ENCODE measurements at places on chromosomes 12 and 14.
A peak's percentile ranks its signal among the peaks of the same experiment; 100 is the strongest.

GRCh38 chr14:89349171-89350008 is 67.6 kb downstream of the FOXN3 start:
- DNase-seq: peak; percentile 34

- peak; percentile 12 for DNase-seq
Measured at GRCh38 chr14:66378712-66379505, 107.3 kb upstream of the CCDC196 start.

- no peak for DNase-seq
Measured at GRCh38 chr12:1529862-1530591, 64.4 kb downstream of the FBXL14 start.

GRCh38 chr12:40689576-40689975 is 2.7 kb upstream of the CNTN1 start:
- DNase-seq: no peak

DNA sequence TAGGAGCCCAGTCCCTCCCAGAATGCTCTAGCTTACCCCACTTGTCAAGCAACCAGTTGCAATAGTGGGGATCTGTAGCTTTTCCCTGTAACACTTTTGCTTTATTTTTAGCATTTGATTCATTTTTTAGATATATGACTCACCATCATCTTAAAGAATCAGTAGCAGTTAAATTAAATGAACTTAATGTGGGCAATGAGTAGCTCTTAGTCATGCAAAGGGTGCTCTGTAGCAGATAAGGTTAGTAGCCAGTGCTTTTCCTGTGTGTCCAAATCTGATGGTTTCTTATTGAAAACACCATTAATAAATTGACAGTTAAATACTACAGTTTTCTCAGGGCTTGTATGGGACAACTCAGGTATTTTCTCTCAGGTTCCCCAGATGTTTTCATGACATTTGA is 311.8 kb downstream of the RERGL start:
- no peak for DNase-seq

GRCh38 chr12:121283841-121284240 is 12.7 kb downstream of the CAMKK2 start:
- DNase-seq: no peak

DNA sequence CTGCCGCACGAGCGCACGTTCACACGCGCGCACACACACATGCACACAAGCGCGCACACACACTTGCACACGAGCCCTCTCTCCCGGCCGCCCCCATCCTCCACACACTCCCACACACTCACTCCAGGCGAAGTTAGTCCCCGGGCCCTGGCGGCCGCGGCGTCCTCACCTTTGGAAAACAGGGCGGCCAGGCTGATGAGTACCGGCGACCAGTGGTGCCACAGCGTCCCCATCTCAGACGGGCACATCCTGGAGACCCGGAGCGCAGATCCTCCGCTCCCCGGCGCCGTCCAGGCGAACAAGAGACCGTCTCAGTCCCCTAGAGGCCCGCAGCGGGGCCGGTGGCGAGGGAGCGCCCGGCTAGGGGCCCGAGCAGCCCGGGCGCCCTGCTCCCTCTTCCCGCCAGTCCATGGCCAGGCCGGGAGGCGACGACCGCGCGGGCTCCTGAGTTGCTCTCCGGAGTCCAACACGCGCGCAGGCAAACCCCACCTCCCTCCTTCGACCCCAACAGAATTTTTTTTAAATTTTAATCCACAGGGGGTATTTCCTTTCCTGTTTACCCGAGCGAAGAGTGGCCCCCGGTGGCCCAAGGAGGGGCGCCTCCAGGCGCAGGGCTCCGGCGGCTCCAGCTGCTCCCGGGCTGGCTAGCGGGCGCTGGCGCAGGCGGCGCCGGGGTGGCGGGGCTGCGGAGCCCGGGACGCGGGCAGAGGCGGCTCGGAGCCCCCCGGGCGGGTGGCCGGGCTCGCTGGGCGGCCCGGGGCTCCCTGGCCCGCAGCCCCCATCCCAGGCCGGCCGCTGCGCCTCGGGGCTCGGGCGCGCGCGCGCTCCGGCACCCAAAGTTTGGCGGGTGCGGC is 506 bp downstream of the TMEM132D start:
- DNase-seq: no peak

GRCh38 chr12:93425736-93426411 is 15.9 kb downstream of the UBE2N start:
- no peak for DNase-seq

DNA sequence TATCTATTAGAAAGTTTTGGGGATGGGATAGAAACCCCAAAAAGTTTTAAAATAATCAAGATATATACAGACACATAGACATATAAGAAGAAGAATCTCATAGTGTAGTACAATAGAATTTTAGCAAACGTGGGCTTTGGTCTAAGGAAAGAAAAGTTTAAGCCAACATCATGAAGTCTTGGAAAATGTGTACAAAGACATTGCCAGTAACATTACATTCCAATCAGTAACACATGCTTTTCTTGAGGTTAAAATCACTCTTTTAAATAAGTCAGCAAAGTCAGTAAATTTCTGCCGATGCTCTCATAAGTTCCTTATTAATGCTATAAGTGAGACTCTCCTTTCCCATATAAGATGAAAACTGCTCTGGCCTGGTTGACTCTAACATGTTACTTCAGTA is 201.1 kb upstream of the LRIG3 start:
- no peak for DNase-seq

DNA sequence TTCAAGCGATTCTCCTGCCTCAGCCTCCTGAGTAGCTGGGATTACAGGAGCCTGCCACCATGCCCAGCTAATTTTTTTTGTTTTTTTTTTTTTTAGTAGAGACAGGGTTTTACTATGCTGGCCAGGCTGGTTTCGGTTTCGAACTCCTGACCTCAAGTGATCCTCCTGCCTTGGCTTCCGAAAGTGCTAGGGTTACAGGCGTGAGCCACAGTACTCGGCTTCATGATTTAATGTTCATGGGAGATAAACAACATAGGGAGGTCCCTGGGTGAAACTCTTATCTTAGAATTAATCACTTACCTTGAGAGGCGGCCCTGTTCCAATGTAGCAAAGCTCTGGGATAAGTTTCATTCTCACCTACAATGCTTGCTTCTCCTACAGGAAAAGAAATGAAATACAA is 48.3 kb downstream of the SEL1L start:
- DNase-seq: no peak

- peak; percentile 6 for DNase-seq
Measured at GRCh38 chr12:45655186-45655585, 74.3 kb upstream of the ARID2 start.

DNA sequence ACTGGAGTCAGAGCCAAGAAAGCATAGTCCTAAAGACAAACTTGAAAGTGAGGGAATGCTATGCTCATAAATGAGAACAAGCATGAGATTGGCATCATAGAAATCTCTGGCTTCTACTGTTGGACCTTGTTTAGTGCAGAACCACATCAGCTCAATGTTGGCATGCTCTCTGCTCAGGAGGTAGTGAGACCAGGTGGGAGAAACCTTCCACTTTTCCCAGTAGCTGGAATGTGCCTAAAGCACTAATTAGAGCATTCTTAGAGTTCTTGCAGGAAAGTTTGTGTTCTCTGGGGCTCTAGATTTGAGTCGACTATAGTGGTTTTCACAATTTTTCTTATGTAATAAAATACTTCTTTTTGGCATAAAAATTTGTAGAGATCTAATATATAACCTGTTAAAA is 159.7 kb upstream of the PRICKLE1 start:
- peak; percentile 27 for DNase-seq

- peak; percentile 94 for DNase-seq
Measured at GRCh38 chr12:26369588-26369987, 174.2 kb downstream of the SSPN start.

DNA sequence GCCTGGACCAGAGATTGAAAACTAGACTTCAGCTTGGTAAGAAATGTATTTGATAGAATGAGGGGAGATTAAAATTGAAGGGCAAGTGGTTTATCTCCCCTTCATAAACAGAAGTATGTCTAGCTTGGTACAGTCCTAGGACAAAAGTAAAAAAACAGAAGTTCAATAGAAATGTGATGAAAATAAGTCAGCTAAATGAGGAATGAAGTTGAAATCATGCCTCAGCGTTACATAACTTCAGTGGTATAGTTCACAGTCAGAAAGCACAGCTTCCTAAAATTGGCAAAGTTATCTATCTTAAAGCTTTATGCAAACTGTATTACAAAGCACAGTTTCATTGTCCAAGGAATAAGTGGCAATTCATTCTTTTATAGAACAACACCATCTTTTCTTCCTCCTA is 90.2 kb upstream of the SYT10 start:
- DNase-seq: no peak

Measured in renal cortical epithelial cell (primary cell).